ENCODE measurements at places on chromosomes 13 and 19.

GRCh38 chr13:76656500-76656899 lies 229.7 kb downstream of the KCTD12 start:
- DNase-seq = no peak

GRCh38 chr13:105207572-105208293 lies 1327.7 kb downstream of the EFNB2 start:
- DNase-seq = no peak

DNA sequence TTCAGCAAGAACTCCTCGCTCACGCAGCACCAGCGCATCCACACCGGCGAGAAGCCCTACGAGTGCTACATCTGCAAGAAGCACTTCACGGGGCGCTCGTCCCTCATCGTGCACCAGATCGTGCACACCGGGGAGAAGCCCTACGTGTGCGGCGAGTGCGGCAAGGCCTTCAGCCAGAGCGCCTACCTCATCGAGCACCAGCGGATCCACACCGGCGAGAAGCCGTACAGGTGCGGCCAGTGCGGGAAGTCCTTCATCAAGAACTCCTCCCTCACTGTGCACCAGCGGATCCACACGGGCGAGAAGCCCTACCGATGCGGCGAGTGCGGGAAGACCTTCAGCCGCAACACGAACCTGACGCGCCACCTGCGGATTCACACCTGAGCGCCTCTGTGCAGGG lies 20.6 kb upstream of the SMIM17 start:
- no peak for DNase-seq

DNA sequence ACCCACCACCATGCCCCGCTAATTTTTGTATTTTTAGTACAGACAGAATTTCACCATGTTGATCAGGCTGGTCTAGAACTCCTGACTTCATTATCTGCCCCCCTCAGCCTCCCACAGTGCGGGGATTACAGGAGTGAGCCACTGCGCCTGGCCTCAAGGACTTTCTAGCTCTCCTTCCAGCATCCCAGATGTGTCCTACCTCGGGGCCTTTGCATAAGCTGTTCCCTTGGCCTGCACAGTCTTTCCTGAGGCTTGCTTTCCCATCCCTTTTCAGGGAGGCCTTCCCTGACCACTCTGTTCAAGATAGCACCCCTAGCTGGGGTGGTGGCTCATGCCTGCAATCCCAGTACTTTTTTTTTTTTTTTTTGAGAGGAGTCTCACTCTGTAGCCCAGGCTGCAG lies 14.3 kb upstream of the BCAM start:
- no peak for DNase-seq

GRCh38 chr13:112131713-112132113 lies 64.8 kb downstream of the SOX1 start:
- DNase-seq = no peak

DNA sequence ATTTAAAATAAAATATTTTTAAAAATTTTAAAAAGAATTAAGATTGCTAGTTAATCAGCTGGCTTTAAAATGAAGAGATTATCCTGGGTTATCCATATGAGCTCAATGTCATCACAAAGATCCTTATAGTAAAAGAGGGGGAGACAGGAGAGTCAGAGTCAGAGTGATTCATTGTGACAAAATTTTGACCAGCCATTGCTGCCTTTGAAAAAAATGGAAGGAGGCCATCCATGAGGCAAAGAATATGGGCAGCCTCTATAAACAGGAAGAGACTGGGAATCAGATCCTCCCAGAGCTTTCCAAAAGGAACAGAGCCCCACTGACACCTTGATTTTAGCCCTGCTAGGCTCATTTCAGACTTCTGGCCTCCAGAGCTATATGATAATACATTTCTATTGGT lies 9.3 kb upstream of the RUBCNL start:
- no peak for DNase-seq

GRCh38 chr13:111384441-111385182 lies 64.2 kb downstream of the TEX29 start:
- DNase-seq = no peak

GRCh38 chr13:108444448-108444847 lies 174.9 kb downstream of the TNFSF13B start:
- no peak for DNase-seq

DNA sequence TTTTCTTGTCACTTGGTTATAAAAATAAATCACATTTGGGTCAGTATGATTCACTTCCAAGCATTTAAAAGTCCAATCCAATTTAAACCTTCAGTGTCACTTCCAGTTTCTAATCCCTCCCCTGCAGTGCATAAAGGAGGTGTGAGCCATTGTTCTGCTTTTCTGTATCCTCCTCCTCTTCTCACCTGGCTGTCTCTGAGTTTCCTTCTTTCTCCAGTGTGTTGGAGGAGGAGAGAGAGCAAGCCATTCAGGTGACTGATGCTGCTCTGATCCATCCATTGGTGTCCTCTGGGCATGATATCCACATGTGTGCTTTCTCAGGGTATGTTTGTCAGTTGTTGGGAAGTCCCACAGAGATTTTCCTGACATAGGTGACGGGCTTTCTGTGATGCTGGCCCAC lies 1.2 kb downstream of the NUDT15 start:
- no peak for DNase-seq

DNA sequence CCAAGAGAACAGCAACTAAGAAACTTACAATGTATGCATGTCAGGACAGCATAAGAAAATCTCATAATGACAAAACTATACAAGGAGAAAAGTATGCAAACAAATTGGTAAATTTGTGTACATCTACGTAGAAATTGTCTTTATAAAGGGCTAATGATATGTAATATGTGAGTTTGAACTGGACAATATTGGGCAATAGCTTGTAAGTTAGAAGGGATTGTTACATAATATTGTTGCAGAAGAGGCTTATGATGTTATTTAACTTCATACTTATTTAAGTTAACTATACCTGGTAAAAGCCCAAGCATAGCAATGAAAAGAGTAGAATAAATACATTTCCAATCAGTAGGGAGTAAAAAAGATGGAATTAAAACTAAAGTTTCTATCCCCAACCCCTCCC lies 134.0 kb downstream of the MAB21L1 start:
- DNase-seq = no peak

DNA sequence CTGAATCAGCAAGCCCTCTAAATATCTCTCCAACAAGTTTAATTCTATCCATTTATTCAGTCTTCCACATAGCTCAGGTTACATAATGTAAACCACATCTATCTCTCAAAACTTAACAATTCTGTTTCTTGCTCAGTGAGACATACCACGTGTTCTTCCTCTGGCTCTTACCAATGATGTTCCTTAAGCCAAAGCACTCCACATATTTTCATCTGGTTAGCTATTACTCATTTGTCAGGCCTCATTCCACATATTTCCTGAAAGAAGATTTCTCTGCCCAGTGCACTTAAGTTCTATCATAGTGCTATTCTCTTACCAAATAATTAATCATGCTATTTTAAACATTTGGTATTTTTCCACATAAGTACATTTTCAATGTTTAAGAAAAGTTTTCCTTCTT lies 403.3 kb upstream of the ATXN8OS start:
- no peak for DNase-seq

- no peak for DNase-seq
Measured at GRCh38 chr19:40687525-40688016, 2.9 kb downstream of the NUMBL start.

- no peak for DNase-seq
Measured at GRCh38 chr13:103945836-103946235, 879.6 kb upstream of the SLC10A2 start.

DNA sequence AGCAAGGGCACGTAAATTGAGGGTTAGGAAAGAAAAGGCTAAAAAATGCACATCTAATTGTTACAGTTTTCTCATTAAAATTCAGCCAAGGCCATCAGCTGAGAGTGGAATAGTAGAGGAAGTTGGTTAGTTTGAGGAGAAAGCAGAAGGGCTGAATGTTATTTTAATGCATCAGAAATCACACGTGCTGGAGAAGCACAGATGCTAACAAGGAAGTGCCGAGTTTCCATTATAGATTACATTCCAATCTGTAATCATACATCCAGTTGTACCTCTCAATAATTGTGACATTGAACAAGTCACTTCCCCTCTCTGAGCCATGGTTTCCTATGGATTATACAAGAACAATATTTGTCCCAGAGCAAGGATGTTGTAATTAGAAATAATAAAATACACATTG lies 25.1 kb downstream of the FPR3 start:
- DNase-seq = no peak

GRCh38 chr19:1272423-1273262 lies 2.7 kb upstream of the FAM174C start:
- DNase-seq = no peak

- no peak for DNase-seq
Measured at GRCh38 chr13:28047757-28048388, 52.5 kb downstream of the FLT3 start.

DNA sequence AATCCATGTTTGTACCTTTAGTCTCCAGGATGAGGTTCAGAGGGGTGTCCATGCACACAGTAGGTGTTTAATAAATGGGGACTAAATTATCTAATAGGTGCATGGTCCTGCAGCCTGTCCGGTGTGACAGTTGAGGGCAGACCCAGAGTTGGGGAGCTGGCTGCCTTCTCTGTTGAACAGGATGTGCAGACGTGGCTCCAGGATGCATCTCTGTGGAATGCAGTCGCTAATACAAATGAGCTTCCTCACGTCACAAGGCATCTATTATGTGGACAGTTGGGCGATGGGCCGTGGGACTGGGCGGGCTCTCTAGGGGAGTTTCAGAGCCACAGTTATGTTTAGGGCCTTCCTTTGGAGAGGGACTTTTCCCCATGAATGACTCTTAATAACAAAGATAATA lies 71.0 kb downstream of the SIPA1L3 start:
- DNase-seq = peak; percentile 56

DNA sequence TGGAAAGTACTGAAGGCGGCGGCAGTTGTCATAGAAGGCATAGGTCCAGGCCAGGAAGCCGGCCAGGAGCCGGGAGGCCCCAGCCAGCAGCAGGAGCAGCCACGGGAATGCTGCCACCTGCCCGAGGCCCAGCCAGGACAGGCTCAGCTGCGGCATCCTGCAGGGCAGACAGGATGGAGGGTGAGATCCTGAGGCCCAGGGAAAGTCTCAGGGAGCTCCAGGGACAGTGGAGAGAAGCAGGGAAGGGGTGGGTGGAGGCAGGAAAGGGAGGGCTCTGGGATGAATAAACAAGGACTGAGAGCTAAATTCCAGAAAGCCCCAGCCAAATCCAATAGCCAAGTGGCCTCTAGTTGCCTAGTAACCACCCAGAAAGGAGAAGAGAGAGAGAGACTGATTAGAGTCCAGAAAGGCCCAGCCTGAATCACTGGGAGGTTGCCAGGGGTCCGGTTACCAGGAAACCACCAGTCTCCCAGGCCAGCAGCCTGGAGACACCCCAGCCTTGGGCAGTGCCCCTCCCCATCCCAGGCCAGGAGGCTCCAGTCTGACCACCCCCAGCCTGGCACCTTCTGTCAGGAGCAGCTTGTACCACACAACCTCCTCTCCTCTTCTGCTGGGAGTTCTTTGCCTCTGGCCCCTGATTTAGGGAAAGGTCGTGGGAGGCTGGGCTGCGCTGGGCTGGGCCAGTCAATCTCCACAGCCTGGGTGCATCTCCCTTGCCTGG lies 7.5 kb upstream of the OR10H5 start:
- peak; percentile 53 for DNase-seq

- DNase-seq = no peak
Measured at GRCh38 chr19:28889941-28890670, 322.8 kb downstream of the UQCRFS1 start.

- DNase-seq = peak; percentile 35
Measured at GRCh38 chr13:27283906-27284493, 13.4 kb downstream of the RASL11A start.

DNA sequence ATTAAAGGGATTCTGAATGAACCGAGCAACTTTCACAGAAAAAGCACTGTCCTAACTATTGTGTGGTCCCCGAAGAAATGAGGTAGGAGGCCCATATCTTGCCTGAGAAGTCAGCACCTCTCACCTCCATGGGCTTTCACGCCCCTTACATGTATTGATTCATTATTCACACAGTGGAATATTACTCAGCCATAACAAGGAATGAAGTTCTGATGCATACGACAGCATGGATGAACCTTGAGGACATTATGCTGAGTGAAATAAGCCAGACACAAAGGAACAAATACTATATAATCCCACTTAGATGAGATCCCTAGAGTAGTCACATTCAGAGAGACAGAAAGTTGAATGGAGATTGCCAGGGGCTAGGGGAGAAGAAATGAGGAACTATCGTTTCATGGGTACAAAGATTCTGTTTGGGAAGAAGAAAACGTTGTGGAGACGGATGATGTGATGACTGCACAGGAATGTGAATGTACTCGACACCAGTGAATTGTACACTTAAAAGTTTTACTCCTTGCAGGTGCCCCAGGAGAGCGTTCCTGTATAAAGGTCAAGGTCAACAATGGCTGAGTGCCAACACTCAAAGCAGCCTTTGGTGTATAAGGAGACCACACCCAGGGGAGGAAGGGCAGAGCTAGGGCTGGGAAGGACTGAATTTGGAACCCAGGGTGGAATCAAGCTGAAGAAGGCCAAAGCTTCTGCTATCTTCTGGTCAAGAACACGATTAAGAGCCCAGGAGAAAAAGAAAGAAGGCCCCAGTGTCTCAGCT lies 22.5 kb downstream of the ZIC5 start:
- DNase-seq = no peak

GRCh38 chr13:79432992-79433391 lies 26.9 kb upstream of the RBM26 start:
- no peak for DNase-seq

DNA sequence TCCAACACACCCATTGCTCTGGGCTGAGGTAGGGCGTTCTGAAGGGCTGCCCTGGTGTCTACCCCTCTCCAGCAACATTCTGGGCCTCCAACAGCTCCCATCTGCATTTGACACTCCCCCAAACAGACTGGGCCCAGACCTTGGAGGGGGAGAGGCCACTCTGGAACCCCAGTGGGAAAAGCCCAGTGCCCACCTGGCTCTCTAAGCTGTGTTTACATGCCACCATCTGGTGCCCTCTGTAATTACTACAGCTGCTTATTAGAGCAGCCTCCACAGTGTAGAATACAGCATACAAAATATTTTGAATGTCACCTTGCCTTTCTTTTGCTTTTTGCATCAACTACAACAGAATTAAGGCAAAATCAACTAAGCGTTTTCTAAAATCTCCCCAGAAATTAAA lies 35.8 kb upstream of the TM9SF2 start:
- DNase-seq = no peak

- DNase-seq = no peak
Measured at GRCh38 chr19:39308531-39309304, 11.9 kb downstream of the LRFN1 start.

GRCh38 chr19:2229103-2230032 lies 6.8 kb downstream of the PLEKHJ1 start:
- no peak for DNase-seq

GRCh38 chr13:28657784-28658538 lies 969 bp upstream of the POMP start:
- no peak for DNase-seq
